ENCODE measurements at places on chromosomes 11 and 22.

DNA sequence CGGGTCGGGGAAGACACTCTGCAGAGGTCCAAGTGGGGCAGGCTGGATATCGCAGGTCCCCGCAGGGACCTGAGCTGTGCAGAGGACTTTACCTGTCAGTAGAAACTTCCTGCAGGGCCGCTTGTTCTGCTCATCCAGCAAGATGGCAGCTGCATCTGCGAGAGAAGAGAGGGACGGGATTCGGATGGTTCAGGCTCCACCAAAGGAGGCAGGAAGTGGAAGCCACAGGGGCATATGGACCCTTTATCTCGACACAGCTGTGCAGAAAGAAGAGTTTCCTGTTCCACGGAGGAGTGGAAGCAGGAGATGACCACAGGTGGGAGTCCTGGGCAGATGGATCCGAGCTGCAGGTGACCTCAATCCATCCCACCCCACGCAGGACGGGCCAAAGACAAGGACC is 22.5 kb downstream of the CABP7 start:
- no peak for DNase-seq

GRCh38 chr11:61701242-61701886 is 21.2 kb downstream of the DAGLA start:
- no peak for DNase-seq

- no peak for DNase-seq
Observed at GRCh38 chr11:70805243-70805642, 406.9 kb downstream of the CTTN start.

- no peak for DNase-seq
Observed at GRCh38 chr22:31604746-31605705, 57.0 kb downstream of the PISD start.

- no peak for DNase-seq
Observed at GRCh38 chr11:79902493-79902892, 461.7 kb upstream of the TENM4 start.

- DNase-seq, result no peak
Observed at GRCh38 chr11:2089536-2090165, 49.5 kb downstream of the IGF2 start.

DNA sequence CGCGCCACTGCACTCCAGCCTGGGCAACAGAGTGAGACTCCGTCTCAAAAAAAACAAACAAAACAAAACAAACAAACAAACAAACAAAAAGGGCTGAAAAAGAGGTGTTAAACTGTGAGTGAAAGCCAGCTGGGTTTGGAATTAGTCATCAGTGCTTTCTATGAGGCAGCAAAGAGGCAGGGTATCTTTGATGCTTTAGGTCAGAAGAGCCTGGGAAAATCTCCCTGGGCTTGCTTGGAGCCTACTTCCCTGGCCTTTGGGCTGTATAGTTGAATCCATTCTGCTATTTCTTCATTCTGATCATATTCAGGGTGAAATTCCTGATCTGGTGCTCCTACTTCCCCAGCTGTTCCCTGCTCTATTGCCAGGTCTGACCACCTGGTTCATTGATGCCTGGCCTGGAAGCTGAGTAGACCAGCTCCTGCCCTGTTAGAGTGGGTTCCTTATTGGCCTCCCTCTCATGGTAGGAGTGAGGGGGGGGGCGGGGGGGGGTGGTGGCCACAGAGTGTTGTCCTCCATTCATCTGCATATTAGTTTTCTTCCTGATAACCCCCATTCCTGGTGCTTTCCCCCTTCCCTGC is 65.6 kb downstream of the INSC start:
- no peak for DNase-seq

DNA sequence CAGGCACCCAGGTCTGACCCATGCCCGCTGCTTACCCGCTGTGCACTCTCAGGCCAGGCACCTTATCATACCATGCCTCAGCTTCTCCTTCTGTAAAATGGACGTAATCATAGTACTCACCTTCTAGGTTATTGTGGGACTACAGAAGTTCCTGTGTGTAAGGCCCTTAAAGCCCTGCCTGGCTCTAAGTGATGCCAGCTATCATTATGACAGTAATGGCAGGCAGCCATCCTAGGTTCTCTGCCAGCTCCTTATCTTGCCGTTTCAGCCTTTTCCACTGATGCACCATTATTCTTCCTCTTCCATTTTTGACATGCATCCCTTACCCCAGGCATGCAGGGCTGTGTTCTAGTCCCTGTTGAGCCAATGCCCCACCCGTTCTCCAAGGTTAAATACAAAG is 57.9 kb downstream of the DBX1 start:
- no peak for DNase-seq

DNA sequence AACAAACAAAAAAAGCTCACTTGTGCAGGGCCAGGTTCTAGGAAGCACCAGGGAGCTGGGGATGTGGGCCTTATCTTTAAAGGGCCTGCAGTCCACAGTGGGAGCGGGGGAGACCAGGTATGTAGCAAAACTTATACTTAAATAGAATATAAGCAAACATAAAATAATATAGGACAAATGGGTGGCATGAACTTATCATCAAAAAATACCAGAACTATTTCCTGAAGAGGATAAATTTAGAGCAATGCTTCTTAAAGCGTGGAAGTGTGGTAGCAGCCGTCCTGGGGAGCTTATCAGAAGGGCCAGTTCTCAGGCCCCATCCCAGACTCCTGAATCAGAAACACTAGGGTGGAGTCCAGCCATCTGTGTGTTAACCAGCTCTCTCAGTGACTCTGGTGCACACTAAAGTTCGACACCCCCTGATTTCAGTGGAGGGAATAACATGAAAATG is 9.3 kb downstream of the VPS26B start:
- no peak for DNase-seq

DNA sequence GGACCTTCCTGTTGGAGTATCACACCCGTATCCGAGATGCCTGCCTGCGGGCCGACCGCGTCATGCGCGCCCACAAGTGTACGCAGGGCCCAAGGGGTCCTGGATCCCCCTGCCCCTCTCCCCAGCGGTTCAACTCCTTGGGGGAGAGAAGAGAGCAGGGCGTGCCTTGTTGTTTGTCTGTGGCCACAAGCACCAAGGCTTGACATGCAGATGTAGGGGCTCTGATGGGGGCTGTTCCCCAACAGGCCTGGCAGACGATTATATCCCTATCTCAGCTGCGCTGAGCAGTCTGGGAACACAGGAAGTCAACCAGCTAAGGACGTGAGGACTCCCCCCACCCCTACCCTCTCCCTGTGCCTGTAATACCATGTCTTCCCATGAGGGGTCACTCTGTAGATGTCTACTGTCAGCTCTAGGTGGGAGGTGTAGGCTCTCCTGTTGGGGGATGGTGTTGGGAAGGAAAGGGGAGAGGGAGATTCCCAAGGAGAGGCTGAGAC is 6.8 kb downstream of the CFL1 start:
- DNase-seq, result no peak

DNA sequence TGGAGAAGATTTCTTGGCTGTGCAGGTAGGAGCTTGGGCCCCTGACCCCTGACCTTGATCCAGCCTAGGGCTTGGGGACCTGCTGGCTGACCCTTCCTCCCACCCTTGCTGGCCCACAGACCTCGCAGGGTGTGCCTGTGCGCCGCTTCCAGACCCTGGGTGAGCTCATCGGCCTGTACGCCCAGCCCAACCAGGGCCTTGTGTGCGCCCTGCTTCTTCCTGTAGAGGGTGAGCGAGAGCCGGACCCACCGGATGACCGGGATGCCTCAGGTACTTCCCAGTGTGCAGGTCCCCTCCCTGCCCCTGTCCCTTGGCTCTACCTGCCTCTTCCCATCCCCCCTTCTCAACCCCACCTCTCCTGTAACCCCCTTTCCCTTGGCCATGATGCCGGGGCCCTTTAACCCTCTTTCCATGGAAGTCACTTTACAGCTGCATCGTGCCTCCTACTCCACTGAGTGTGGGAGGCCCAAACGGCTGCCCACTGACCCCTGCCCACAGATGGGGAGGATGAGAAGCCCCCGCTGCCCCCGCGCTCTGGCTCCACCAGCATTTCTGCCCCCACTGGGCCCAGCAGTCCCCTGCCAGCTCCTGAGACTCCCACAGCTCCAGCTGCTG is 3.8 kb downstream of the INPPL1 start:
- DNase-seq, result no peak

GRCh38 chr11:39741066-39741465 is 1718.4 kb downstream of the LRRC4C start:
- no peak for DNase-seq

DNA sequence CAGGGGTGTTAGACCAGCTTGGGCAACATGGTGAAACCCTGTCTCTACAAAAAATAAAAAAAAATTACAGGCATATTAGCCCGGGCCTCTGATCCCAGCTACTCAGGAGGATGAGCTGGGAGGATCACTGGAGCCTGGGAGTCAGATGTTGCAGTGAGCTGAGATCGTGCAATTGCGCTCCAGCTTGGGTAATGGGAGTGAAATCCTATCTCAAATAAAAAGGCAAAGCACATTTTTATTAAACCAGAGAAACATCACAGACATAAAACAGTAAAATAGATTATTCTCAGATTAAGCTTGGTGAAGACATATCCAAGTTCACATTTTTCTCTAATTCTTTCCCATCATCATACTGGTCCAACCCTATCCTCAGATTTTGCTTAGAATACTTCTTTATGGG is 30.1 kb upstream of the XBP1 start:
- no peak for DNase-seq

DNA sequence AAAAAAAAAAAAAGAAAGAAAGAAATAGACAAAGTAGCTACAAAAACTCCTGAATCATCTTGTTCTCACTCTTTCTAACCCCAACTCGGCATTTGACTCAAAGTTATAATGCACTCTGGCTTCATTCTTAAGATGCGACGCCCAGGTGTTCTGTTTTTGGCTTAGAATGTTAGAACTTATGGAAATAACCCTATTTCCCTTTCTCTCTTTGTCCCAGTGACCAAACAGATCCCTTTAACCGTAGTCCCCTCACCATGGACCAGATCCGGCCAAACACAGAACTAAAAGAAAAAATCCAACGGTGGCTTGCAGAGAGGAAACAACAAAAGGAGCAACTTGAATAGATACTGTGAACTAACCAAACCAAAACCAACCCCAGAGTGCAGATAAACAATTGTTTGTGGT is 5.3 kb upstream of the ATP5MG start:
- no peak for DNase-seq

GRCh38 chr11:20090654-20091374 is 69.5 kb downstream of the DBX1 start:
- no peak for DNase-seq

DNA sequence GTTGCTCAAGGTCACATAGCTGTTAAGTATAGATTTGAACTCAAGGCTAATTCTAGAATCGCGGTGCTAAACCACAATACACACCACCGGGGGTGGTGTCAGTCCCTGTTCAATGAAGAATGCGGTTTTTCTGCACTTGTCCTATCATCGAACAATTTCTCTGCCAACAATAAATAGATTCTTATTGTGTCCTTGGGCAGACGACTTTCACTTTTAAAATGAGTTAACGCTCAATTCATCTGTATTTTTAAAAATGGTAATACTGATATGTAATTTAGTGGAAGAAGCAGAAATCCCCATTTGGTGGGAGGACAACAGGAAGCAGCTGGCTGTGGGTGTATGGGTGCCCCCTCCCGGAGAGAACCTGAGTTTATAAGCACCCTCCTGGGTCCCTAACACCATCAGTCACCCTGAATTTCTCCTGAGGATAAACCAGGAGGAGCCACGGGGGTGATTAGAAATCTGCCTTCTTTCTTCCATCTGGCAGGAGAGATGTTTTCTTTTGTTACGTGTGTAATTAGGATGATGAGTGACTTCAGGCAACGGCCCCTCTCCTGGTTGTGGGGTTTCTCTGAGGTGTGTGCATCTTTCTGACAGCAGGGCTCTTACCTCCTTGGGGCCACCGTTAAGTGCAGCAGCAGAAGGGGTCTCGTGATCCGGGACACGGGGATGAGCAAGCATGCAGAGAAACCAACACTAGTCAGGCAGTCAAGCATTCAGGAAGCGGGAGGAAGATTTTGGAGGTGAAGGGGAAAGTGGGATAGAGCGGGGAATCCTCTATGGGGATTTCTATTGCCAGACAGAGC is 87.7 kb downstream of the GRAMD1B start:
- DNase-seq, result no peak

DNA sequence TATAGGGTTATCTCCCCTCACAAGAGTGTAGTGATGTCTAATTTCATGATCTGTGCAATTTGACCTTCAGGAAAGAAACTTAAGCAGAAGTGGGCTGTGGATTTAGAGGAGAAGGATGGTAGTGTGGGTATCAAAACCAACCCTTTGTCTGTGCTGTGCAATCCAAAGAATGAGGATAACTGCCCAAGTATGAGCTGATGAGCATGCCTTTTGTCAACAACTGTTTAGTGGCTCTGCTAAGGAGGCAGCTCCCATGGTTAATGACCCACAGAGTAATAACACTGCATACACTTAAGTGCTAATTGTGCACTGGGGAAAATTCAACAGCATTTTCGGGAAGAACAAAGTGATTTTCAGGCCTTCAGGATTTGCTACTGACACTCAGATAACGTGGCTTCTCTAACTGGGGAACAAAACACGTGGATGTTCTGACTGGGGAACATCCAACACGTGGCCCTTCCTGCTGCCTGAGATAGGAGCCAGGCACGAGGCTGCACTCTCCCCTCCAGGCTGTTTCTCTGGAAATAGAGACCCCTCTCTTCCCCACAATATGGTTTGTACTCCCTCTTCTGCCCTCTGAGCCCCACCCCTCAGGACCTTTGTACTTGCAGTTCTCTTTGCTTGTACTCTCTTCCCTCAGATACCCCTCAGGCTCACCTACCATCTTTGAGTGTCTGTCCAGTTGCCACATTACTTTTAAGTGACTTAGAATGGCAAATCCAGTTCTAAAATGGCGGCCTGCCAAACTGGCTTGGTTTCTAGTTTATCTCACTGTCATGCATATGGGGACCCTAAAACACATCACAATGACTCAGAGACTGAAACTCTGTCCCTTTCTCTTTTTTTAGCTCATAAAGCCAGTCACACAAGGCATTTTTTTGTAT is 234.9 kb upstream of the POU2AF2 start:
- no peak for DNase-seq

DNA sequence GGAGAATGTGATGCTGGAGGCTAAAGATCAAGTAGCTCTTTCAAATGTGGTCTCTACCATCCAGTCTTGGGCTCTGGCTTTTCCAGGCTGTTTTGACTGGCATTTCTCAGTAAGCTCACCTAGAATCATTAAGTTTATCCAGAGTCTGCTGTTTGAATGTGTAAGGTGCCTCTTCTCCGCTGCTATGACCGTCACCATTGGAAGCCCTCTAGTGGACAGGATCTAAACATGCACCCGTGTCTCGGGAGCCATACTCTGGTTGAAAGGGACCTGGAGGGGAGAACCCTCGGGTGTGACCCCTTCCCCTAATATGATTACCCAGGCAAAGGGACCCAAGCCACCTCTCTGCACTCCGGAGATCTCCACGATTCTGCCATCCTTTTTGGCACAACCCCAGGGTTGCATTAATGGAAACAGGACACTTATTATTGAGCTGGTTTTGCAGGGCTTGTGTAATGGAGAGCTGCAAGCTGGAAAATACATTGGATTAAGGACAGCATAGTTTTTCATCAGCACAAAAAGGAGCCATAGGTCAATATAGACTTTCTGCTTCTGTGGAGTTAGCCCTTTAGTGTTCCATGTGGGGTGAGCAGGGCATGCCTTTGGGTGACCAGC is 191.0 kb upstream of the LARGE1 start:
- peak; percentile 2 for DNase-seq

All from stimulated activated CD4-positive, alpha-beta T cell treated with anti-CD3 and anti-CD28 coated beads, Interleukin-1b, Interleukin-23, amount 100 ng/mL, for 24 hours (primary cell).